ENCODE measurements at places on chromosomes 5 and 9.

DNA sequence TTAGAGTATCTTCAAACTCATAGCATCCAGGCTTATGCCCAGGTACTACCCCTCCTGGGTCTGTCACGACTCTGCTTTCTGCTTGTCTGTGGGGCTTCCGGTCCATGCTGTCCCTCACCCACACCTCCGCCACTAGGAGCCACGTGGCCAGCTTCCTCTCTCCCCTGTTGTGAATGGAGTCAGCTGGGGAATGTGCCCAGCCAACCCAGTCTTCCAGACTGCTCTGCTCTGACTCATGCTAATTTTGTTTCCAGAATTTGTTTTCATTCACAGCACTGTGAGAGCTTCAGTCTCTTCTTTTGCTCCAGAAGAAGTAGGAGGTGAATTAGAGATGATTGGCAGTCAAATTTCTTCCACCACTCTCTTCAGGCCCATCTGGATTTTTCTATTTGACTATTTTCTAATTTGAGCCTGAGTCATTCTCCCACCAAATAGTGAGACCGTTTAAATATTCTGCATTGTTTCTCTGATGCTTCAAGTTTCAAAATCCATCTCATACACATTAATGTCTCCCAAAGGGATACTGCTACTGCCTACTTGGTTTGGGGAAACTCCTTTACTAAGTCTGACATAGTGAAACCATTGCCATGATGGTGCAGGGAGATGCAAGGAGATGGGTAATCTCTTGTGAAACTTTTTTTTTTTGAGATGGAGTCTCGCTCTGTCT lies 424.1 kb upstream of the KIF2A start:
- no peak for DNase-seq

- DNase-seq = no peak
These were observed 388.0 kb upstream of the IRX2 start for GRCh38 chr5:3139499-3139931.

DNA sequence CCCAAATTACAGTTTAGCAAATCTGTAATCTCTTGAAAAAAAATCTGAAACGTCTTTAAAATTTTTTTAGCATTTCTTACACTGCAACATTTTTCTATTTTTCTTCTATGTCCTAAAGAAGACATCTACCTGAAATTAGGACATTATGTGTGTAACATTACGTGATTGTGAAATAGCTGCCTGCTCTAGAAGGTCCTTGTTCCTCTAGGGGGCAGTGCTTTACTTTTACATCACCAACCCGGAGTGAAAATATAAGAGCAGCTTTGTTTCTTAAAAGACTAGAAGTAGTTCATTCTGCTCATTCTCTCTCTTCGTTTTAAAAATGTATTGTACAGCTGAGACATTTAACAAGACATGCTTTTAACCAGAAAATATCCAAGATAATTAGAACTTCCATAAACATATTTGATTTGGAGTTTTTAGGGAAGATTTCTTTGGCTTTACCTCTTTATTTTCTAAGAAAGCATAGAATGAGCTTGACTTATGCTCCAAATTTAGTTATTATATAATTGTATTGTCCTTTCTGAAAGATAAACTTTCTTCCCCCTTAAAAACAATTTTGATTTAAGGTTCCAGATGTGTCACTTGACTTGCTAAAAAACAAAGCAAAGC lies 48.1 kb upstream of the RIOK2 start:
- no peak for DNase-seq

DNA sequence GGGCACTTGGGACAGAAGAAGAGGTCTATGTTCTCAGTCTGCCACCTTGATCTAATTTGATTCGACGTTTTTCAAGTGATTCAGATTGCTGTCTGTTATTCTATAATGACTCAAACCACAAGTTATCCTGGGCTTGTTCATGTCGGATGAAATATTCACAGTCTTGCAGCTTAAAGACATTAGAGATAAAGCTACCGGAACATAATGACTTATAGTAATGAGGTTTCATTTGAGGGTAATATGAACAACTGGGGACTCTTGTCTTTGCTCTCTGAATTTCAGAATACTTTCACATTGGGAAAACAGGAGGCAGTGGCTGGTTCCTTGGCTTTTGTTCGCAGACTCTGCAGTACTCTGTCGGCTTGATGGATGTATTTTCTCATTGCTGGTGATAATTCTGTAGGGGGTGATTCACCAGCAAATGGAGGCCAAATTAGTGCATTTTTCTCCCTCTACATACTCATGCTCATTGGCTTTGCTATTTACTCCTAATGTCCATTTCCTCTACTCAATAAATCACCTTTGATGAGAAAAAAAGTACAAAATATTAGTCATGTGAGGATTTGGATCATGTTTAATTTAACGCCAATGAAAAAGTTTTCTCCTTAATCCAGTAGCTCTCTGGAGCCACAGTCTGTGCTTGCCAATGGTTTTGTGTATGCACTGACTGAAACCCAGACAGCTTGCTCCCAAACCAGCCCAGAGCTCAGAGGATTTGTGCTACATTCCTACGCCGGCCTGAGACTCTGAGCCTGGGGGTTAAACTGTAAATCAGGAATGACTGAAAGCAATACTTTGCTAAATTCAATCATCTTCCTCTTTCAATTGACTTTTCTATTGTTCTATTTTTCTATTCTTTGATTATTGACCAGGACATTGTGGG lies 154.7 kb upstream of the ANKH start:
- no peak for DNase-seq

GRCh38 chr9:133992780-133993634 lies 883 bp upstream of the VAV2 start:
- DNase-seq = peak; percentile 92

GRCh38 chr5:67347821-67348220 lies 151.2 kb upstream of the CD180 start:
- DNase-seq = no peak

DNA sequence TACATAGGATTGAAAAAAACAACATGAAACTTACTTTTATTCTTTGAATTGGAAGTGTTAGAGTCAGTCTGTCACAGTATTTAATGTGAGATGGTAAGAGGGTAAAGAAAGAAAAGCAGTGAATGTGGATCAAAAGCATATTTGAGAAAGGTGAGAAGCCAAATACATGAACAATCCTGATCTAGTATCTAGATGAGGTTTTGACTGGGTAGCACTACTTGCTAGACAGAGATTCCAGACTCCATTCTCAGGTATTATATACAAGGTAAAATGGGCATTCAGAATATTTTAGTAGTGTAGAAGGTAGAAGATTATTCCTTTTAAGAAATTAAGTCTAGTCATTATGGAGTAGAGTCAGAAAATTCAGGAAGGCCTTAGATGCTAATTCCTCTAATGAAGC lies 62.2 kb downstream of the SLC38A9 start:
- no peak for DNase-seq

- no peak for DNase-seq
These were observed 35.8 kb upstream of the TLX3 start for GRCh38 chr5:171272996-171273970.

DNA sequence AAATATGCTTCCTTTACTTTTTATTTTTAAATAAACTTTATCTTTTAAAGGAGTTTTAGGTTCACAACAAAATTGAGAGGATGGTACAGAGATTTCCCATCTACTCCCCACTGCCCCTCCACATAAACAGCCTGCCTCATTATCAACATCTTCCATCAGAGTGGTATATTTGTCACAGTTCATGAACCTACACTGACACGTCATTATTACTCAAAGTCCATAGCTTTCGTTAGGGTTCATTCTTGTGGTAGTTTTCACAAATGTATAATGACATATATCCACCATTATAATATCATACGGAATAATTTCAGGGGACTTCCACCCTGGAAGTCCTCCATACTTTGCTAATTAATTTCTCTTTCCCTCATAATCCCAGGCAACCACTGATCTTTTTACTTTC lies 204.9 kb downstream of the SMARCA2 start:
- no peak for DNase-seq

GRCh38 chr9:86594724-86595123 lies 240.5 kb upstream of the TUT7 start:
- no peak for DNase-seq

DNA sequence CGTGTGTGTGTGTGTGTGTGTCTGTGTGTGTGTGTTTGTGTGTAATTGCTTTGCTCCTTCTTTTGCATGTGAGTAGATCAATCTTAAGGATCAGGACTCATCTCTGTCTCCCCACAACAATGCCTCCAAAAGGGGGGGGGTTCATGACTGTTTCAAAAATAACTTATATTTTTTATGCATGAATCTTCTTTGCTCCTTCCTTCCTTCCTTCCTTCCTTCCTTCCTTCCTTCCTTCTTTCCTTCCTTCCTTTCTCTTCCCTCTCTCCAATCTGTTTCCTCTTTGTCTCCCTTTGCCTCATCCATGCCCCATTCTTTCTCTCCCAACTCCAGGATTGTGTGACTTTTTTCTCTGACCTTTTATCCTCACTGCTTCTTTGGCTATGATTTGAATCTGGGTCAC lies 126.4 kb upstream of the OSMR start:
- DNase-seq = no peak

- no peak for DNase-seq
These were observed 53.2 kb downstream of the TRIP13 start for GRCh38 chr5:945691-946551.

DNA sequence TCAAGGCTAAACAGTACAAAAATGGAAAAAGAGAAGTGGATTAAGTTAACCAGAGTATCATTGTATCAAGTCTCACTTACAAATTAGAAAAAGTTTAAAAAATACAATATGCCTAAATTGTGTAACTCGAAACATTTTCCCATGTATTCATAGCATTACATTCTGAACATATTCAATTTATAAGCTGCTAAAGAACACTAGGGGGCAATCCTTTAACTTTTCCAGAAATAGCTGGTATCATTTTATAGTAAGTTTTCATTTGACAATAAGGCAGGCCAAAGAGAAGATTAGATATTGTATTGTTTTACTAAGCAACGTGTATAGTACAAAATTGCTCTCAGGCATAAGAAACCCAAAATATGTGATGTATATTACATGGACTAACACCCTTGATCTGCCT lies 234.6 kb downstream of the ADGRV1 start:
- no peak for DNase-seq

- DNase-seq = peak; percentile 31
These were observed 56.0 kb upstream of the FCN2 start for GRCh38 chr9:134824583-134824982.

DNA sequence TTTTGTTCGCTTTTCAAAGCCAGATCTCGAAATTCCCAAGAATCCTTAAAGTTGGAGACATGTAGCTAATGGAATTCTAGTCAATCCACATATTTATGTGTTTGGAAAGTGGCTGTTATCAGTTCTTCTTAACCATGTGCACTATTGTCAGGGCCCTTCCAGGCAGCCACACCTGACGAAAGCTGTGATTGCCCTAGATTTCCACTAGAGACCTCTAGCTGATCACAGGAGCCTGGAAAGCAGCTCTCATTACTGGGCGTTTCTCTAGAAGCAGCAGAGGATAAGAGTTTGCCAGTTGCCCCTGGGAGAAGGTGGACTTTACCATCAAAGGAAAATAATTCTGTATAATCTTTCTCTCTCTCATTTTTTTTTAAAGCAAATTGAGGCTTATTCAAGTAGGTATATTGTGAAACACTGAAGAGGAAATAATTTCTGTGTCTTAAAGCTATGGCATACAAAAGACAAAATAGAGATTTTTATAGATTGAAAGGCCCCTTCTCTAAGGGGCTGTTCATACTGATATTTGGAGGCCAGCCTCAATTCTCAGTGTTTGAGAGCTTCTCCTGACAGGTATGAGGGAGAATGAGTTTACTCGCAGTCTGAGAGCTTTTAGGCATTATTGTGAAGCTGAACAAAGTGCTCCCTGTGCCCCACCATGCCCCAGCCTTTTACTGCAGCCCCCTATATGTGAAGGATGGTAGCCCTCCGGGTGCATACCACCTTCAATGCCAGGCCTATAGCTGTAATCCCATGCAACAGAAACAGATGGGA lies 405.4 kb upstream of the ACTBL2 start:
- DNase-seq = no peak

DNA sequence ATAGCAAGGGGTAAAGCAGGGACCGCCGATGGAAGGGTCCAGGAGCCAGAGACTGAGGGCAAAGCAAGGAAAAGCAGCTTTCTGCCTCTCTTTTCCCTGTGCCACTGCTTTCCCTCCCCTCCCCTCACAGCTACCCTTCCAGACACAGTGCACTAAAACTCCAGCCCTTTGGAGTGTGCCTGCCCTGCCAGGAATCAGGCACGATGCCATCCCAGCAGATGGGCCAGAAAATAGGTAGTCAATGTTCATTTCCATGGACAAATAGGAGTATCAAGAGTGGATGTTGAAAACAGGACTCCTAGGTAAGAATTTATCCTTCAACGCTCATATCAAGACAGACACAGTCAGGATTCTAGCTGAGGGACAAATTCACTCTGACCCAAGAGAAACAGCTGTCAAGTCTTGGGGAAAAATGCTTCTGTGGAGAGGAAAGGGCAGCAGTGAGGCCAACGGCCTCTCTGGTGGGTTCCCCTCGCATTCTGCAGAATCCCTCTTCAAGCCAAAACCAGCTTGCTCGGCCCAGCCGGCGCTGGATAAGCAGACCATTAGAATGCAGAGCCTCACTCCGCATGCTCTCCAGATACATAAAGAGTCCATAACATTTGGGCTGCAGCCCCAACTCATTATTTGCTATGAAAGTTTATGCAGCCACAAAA lies 138.0 kb downstream of the CAAP1 start:
- DNase-seq = no peak

DNA sequence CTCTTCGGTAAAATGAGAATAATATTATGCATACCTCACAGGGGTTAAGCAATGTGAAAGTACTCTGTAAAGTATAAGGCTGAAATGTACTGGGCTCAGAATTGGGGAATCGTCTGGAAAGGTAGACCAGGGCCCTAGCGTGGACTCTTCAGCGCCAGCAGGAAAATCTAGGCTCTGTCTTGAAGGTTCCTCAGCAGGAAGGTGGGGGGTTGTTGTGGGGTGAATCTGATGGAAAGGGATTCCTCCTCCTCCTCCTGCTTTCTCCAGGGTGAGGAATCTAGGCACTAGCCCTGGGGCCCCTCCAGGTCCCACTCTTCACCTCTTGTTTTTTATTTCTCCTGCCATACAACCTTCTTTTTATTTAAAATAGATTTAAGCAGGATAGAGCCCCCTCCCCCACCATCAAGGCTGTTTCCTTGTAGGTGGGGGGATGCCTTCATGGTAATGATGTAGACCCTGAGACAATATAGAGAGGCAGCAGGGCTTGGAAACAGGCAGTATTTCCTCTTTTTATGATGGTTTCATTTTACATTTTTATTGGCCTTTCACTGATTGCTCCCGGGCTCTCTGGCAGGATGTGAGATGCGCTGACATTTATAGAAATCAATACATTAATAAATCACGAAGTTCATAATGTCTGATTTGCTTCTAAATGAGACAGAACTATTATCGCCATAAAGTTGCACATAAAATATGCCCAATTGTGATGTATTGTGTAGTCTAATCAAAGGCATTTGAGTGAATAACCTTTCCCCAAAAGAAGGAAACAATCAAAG lies 78.9 kb upstream of the GABRP start:
- DNase-seq = no peak

GRCh38 chr9:38301376-38302106 lies 91.0 kb upstream of the ALDH1B1 start:
- DNase-seq = no peak

- no peak for DNase-seq
These were observed 495.5 kb downstream of the ACTL7B start for GRCh38 chr9:108360304-108360703.

DNA sequence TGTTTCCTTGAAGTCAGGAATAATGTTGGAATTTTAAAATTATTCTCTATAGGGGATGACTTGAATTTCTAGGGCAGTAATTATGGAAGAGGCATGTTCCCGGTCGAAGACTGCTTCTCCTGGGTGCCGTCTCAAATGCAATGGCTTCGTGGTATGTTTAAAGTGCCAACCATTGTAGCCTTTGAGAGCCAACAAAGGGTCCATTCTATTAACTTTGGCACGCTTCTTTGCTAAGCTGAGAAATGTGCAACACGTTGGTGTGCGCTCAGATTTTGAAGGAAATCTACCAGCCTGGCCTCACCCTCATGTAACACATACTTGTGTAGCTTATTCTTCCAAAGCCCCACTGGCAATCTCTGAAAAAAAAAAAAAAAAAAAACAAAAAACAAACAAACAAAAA lies 221.2 kb upstream of the ANKH start:
- DNase-seq = no peak
